SJSA1 (cell line): ENCODE measurements at places on chromosomes 2 and 18.

DNA sequence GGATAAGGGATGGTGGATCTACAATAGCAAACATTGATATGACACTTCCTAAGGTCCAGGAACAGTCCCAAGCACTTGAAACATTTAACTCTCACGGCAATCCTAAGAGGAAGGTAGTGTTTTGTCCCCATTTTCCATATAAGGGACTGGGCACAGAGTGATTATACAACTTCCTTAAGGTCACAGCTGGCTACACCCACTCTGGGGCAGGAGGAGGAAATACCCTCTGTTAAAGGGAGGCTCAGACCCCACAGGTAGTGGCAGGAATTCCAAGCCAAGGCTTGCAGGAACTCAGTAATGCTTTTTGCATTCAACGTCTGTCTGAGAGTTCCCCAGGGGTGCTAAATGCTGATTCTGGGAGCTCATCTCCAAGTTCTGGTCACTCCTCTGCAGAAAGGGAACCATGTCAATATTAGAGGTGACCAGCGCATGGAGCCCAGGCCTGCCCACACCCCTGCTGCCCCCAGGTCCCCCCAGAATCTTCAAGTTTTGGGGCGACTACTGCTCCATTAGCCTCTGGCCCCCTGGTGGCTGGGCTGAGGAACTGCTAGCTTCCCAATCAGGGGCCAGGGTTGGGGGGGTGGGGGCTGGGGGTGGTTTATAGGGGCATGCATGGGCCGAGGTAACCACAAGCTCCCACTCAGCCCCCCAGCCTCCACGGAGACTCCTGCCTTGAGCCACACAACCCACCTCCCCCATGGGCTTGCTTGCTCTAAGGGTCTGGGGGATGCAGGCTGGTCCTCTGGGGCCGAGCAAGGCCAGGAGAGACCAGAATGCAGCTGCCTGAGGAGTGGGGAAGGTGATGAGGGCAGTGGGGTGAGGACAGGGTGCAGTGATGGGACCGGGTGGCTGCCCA lies 11.1 kb downstream of the OBSL1 start:
- DNase-seq: no peak

GRCh38 chr2:163541495-163541894 lies 194.3 kb downstream of the FIGN start:
- no peak for DNase-seq

- DNase-seq: no peak
Measured at GRCh38 chr2:121173112-121173511, 111.9 kb downstream of the TFCP2L1 start.

- no peak for DNase-seq
Measured at GRCh38 chr18:64210401-64210949, 61.6 kb upstream of the LINC00305 start.

DNA sequence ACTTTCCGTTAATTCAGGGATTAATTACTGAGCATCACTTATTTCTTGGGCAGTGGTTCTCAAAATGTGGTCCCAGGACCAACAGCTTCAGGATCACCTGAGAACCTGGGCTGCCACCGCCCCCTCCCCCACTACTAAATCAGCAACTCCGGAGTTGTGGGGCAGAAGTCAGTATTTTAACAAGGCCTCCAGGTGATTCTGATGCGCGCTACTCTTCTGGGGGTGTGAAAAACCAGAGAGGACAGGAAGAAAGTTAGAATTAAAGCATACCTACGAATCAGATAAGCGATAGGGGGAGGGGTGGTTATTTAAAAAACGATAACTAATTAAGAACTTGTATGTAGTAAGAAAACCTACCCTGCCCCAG lies 319 bp downstream of the ZSCAN30 start:
- DNase-seq: no peak
